ENCODE measurements at places on chromosomes 6 and 20. TPM values are rescaled to one million over a fixed set of nuclear protein-coding genes. Genes with fewer than 3 reads are reported as not detected.

The VGLL2 gene
- not detected for total RNA-seq

The FKBP1C gene
- not detected for total RNA-seq

The ALDH8A1 gene
- total RNA-seq, result 1.8 TPM

The LYRM4 gene
- 27.2 TPM for total RNA-seq

The RIMS4 gene
- total RNA-seq, result not detected

The ARHGAP40 gene
- not detected for total RNA-seq

The OVOL2 gene
- not detected for total RNA-seq

The DZANK1 gene
- 3.4 TPM for total RNA-seq

The PTK6 gene
- total RNA-seq, result 0.19 TPM

The COL19A1 gene
- total RNA-seq, result not detected

The GPR63 gene
- total RNA-seq, result 0.43 TPM

The SLC22A23 gene
- 23.8 TPM for total RNA-seq

The TCF21 gene
- total RNA-seq, result not detected

The RNF182 gene
- not detected for total RNA-seq

The KCNB1 gene
- total RNA-seq, result 0.08 TPM

GRCh38 chr6:157881342-157881741 is 58.3 kb downstream of the SNX9 start:
- no peak for DNase-seq

- DNase-seq, result peak; percentile 16
These were observed 1.9 kb downstream of the SLC32A1 start for GRCh38 chr20:38725931-38726803.

DNA sequence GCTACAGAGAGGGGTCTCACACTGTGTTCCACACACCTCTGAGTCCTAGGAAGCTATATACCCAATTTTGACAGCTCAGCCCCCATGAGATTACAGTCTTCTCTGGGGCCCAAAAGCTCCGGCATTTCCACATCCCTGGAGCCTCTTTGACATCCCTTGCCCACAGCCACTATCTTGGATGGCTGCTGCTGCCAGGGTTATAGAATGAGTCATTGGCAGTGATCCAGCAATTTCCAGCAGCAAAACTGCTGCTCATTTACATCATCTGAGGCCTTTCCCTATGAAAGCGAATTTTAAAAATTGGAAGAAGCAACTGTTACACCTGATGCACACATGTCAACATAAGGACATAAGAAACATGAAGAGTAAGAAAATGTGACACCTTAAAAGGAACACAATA is 590.7 kb downstream of the MEI4 start:
- DNase-seq, result no peak

GRCh38 chr20:45407067-45407745 is 883 bp upstream of the DBNDD2 start:
- DNase-seq, result peak; percentile 40

DNA sequence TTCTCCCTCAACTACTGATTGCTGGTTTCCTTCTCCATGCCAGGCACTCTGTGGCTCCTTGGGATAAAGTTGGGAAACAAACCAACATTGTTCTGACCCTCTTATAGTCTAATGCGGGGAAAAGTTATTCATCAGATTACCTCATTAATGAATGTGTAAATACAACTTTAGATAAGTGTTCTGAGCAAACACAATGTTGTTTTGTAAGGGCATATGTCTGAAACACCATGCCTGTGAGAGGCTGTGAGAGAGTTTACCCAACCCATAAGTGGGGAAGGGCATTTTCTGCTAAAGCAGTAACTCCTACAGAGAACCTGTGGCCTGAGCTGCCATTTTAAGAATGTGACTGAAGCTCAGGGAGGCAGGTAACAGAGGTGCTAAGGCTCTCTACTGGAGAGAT is 283.5 kb downstream of the KHDC1L start:
- DNase-seq, result no peak

- no peak for DNase-seq
These were observed 56.9 kb upstream of the TAGAP start for GRCh38 chr6:159101656-159102055.

DNA sequence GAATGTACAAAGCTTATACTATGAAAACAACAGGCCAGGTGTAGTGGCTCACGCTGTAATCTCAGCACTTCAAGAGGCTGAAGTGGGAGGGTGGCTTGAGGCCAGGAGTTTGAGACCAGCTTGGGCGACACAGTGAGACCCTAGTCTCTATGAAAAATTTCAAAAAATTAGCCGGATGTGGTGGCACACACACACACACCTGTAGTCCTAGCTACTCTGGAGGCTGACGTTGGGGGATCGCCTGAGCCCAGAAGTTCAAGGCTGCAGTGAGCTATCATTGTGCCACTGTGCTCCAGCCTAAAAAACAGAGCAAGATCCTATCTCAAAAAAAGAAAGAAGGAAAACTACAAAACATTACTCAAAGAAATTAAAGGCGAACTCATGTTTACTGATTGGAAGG is 7.3 kb upstream of the ASF1A start:
- DNase-seq, result no peak

- DNase-seq, result no peak
These were observed 7.4 kb upstream of the INSM1 start for GRCh38 chr20:20360464-20360863.

DNA sequence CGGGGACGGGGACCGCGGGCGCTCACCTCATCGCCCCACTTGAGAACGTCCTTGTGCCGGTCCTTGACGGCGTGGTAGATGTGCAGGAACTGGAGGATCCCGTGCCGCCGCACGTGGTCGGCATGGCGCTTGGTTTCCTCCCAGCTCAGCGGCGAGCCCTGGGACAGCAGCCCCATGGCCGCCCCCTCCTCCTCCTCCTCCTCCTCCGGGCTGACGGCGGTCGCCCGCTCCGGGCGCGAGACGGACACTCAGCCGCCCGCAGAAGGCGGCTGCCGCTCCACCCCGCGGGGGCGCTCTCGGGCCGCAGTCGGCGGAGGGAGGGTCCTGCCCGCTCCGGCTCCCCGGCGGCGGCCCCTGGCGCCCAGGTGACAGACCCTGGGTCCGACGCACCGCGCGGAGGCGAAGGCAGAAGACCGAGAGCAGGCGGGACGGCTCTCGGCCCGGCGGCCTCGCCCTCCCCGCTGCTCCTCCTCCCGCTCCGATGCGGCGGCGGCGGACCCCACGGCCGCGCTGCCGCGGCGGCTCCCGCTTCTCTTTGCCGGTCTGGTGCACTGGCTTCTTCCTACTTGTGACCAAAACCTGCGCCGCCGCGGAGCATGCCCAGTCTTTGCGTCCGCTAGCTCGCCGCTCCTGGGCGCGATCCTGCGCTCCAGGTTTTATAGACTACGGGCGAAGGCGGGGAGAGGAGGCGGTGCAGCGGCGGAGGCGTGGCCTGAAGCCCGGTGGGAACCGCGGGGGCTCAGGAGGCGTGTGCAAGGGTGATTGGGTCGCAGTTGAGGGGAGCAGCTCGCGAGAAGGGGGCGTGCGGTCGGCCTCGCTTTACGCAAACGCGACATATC is at the start of gene GCLC:
TSS of gene GCLC (minus strand) at position 632 of the 839 bp plus-strand sequence. CDS start at position 176, 456 bp downstream.
- DNase-seq, result peak; percentile 85

- DNase-seq, result no peak
These were observed 14.7 kb downstream of the CAP2 start for GRCh38 chr6:17408081-17408480.

DNA sequence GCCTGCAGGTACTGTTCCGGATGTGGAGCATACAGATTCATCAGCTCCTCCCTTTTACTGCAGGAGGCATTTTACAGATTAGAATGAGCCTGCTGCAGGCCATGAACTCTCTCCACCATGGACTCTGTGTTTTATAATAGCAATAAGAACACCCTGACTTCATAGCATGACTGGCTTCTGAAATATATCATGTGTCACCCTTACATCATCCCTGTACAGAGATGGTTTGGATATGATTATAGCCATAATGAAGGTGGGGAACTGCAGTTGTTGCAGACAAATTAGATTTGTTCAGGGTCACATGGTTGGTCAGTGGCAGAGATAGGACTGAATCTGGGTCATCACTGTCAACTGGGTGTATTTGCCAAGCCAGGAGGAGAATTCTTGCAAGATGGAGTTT is 100.7 kb downstream of the FOXO3 start:
- no peak for DNase-seq

- DNase-seq, result no peak
These were observed 231.4 kb downstream of the PAX1 start for GRCh38 chr20:21936720-21937380.

DNA sequence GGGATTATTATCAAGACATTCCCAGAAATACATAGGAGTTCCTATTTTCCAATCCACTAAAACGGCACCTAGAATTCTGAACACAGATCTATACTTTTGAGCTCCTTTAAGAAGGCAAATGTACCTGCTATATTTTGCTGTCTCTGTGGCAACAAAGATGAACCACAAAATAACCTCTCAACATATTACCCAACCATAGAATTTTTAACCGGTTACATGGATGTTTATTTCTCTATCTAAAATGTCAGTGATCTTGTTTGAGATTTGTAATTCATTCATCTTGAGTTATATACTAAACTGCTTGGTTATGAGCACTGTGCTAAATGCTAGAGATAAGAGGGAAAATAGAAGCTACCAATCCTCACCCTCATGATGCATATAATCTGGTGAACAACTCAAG is 117.5 kb upstream of the HMGCLL1 start:
- no peak for DNase-seq

DNA sequence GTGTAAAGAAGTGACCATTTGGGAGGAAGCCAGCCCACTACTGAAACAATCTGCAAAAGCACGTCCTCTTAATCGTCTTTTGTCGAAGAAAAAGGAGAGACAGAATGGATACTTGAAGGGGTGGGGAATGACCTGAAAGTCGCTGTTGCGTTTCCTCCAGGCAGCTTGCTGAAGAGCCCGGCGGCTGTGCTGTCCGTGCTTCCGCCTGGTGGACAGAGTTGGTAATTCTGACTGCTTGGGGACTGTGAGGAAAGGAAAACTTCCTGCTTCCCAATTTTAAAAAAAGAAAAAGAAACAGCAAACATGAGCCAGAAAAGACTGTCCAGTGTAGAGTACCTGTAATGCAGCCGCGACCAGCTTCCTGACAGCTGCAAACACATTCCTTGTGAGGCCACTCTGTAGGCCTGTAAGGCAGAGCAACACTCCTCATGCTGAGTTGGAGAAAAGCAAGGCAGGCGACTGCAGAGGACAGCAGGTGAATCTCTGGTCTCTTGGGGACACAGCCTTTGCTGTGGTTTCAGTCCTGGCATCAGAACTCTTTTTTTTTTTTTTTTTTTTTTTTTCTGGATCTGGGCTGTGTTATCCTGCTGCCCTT is 251.1 kb upstream of the TBX18 start:
- DNase-seq, result no peak

GRCh38 chr20:8127553-8128255 is 4.4 kb upstream of the PLCB1 start:
- DNase-seq, result no peak

- no peak for DNase-seq
These were observed 365.9 kb downstream of the TAF4 start for GRCh38 chr20:61699495-61700374.

DNA sequence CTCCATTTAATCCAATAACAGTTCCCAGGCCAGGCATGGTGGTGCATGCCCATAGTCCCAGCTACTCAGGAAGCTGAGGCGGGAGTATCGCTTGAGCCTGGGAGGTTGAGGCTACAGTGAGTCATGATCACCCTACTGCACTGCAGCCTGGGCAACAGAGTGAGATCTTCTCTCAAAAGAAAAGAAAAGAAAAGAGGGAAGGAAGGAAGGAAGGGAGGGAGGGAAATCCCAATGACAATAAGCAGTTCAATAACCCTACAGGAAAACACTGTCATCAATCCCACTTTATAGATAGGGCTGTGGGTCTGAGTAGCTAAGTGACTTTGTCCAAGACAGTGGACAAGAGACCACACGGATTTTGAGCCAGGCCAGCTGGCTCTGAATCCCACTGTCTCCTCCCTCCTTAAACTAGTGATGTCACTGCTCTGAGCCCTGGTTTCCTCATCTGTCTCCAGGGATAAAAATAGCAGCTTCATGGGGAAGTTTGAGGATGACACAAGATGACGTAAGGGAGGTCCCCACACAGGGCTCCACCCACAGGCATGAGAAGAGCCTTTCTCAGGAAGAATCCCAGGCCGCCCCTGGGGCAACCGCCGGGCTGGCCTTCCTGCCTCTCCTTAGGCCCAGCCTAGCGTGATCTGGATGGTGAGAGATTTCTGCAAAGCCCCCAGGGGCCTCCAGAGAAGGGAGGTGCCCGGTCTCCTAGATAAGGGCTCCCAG is 7.2 kb upstream of the TRIB3 start:
- no peak for DNase-seq

GRCh38 chr20:25226433-25227316 is 21.2 kb upstream of the PYGB start:
- DNase-seq, result no peak
